ENCODE measurements at places on chromosomes 7 and 10.

DNA sequence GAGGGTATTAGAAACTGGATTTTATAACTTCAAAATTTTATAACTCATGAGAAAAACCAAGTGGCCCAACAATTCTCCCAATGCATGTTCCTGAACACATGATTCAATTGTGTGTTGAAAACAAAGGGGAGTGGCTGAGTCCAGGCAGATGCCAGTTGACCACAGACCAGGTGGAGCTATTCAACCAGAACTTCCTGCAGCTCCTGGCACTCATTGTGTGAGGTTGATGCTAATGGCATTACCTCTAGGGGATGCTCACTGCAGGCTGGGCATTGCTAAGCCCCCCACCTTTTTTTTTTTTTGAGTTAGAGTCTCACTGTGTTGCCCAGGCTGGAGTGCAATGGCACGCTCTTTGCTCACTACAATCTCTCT is 20.3 kb downstream of the MYOF start:
- DNase-seq = no peak

DNA sequence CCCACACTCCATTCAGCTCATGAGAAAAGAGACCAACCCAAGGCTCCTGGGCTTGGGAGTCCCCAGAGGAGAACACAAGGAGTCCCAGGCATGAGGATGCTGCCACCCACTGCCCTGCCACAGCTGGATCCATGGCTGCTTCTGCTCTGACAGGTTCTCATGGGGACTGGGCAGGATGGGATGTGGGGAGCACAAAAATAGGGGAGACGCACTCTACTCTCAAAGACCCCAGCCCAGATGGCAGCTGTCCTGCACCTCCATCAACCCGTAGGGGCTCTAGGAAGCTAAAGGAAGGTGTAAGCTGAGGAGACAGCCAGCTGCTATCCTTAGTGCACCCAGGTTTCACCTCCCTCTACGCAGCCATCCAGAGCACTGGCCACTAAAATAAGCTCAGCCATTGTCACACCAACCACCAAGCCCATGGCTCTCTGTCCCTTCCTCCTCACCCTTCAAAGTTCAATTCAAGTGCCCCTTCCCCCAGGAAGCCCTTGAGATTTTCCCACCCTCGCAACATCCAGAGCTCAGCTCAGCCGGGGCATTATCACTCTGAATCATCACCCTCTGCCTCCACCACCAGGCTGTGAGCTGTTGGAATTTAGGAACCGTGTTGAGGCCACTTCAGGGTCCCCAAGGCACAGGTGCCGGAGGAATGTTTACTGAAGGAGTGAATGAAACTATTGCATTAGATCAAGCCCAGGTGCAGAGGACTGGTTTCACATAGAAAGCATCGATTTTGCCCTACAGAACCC is 142.1 kb downstream of the GRID1 start:
- no peak for DNase-seq

DNA sequence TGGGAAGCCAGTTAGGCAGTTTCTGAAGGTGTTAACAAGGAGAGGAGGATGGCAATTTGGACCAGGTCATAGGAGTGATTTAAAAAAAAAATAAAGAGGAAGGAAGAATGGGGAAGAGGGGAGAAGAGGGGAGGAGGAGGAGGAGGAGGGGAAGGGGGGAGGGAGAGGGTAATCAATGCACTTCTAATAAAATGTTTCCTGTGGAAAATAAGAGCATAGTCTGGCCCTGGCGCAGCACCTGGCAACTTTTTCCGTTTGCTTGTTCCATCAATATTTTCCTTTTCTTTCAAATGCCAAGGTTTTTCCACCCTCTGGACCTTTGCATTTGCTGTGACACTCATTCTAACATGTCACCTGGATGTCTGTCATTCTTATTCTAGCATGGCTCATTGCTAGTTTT is 308.2 kb downstream of the PPP1R3A start:
- no peak for DNase-seq

DNA sequence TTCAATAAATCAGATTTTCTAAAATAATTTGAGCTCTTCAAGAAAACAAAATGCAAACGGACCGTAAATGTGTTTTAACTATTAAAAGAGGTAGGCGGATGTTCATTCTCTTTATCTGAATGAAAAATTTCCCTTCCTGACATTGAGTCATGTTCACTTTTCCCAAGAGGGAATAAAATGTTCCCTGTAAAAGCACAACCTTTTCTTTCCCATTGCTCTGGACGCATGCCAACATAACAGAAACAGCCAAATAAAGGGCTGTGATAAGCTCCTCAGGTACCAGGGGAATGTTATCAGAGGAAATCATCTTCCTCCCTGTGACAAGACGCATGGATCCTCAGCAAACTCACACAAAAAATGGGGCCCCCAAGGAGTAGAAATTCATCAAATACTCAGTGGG is 251.8 kb downstream of the MTERF1 start:
- DNase-seq = no peak

GRCh38 chr10:11610166-11610825 is 1.2 kb downstream of the USP6NL start:
- DNase-seq = no peak

- DNase-seq = no peak
Observed at GRCh38 chr10:71141528-71141927, 70.8 kb upstream of the UNC5B start.

GRCh38 chr7:51706851-51707250 is 390.2 kb upstream of the COBL start:
- no peak for DNase-seq

DNA sequence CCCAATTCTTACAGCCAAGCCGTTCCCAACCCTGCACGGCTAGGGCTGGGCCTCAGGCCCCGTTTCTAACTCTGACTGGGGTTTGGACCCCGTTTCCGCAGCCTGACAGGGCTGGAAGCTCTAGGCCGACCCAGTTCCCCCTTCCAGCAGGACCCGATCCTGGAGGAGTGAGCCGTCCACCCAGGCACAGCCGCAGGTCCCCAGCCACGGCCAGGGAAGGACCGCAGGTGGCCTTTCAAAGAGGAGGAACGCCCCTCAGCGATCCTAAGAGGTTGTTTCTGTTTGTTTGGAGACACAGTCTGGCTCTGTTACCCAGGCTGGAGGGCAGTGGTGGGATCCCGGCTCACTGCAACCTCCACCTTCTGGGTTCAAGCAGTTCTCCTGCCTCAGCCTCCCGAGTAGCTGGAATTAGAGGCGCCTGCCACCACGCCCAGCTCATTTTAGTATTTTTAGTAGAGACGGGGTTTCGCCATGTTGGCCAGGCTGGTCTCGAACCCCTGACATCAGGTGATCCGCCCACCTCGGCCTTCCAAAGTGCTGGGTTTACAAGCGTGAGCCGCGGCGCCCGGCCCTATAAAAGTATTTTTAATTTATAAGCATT is 778 bp upstream of the GET4 start:
- DNase-seq = no peak

DNA sequence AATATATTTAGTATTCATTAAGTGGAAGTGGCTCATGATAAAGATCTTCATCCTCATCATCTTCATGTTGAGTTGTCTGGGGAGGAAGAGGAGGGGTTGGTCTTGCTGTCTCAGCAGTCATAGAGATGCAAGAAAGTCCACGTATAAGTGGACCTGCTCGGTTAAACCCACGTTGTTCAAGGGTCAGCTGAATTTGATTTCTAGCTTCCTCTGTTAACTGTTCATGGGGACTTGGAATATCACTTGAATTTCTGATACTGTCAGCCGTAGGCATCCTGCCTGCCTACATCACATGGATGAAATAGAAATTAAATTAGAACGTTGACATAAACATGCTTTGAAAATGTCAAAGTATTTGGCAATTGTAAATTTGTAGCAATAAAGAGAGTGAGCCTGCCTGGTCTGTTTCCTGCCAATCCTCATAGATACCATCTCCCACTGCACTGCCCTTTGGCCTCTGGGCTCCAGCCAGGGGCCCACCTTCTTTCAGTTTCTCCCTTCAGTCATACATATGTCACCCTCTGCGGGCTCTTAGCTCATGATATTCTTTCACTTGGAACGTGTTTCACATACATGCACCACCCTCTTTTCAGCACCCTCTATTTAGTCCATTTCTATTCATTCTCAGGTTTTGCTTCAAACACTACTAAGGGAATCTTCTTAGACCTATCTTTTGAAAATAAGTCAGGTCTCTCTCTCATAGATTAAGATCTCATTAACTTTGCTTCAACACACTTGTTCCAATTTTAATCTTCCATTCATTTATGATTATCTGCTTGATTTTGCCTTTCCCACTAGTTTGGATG is 376.3 kb downstream of the IPMK start:
- DNase-seq = no peak

DNA sequence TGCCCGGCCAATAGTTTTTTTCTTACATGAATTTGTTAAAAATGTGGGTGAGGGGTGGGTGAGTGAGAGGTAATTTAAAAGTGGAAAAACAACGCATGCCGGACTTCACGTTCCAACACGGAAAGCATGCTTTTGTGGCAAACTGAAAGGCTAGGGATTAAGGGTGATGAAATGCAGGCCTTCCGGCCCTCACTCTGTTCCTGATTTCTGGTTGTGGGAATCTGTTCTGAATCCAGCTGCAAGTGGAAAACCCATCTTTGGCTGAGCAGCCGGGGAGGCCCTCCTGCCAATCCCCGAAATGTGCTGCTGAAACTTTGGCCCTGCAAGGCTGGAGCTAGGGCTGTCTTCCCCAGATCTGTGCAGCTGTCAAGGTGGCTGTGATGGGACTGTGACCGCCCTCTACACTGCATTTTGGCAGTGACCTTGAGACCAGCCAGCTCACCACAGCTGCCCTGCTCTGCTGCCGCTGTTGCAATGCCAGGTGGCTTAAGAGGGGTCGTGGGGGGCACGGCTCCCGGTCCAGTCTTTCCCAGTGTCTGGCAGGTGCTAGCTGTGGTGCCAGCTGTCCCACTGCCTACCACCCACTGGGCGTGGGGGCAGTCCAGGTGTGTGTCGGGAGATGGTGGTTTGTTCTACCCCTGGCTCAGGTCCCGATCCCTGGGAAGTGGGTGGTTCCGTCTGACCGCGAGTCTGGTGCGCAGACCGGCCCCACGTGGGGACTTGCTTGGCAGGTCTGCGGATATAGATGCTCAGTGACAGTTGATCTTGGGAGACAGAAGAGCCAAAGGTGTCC is 39.0 kb downstream of the TET1 start:
- DNase-seq = no peak

DNA sequence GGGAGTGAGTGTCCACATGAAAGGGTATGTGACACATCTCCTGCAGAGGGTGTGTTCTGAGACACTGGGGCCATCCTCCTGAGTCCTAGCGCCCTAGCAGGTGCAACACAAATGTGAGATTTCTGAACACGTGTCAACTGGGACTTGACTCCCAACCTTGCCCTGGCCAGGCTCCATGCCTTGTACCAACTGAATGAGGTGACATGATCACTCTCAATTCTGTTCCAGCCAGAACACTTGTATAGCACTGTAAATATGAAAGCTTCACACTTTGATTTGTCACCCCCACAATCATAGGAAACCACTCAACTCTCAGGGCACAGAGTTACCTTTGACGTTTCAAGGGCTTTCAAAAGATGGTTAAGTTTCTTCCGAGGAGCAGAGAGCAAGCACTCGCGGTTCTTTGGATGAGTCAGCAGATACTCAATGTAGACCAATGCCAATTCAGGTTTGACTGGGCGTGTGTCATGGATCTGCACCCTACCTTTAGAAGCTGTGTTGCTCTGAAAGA is 48.6 kb downstream of the NCAPG2 start:
- no peak for DNase-seq

- DNase-seq = no peak
Observed at GRCh38 chr10:47408606-47409005, 24.5 kb upstream of the ZNF488 start.

Data from hematopoietic multipotent progenitor cell (in vitro differentiated cells).